WTC11 (cell line): ENCODE measurements at places on chromosomes 7 and 10.

- DNase-seq: no peak
Observed at GRCh38 chr7:138746073-138746472, 44.9 kb upstream of the SVOPL start.

GRCh38 chr10:99981581-99982199, 28.1 kb downstream of the DNMBP start:
- no peak for DNase-seq

DNA sequence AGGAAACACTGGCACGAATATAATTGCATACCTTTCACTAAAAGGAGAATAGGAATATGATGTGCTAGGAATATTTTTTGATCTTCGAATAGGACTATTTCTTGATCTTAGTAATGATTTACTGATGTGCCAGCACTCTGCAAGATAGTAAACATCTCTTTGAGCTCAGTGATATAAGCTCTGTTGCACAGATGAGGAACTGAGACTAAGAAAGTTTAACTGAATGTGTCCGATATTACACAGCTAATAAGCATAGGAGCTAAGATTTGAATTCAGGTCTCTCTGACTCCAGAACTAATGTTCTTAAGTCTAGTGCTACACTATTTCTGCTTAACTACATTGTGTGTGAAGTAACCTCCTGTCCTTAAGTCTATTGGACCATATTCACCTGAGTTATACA, 98.4 kb upstream of the PTPRZ1 start:
- DNase-seq: no peak

GRCh38 chr10:129131457-129132132, 335.4 kb upstream of the MGMT start:
- DNase-seq: no peak

GRCh38 chr10:1520909-1521565, 216.3 kb downstream of the ADARB2 start:
- DNase-seq: no peak

- no peak for DNase-seq
Observed at GRCh38 chr10:86067436-86068050, 299.1 kb downstream of the GRID1 start.

- DNase-seq: no peak
Observed at GRCh38 chr10:76624470-76624869, 1013.1 kb downstream of the KCNMA1 start.

DNA sequence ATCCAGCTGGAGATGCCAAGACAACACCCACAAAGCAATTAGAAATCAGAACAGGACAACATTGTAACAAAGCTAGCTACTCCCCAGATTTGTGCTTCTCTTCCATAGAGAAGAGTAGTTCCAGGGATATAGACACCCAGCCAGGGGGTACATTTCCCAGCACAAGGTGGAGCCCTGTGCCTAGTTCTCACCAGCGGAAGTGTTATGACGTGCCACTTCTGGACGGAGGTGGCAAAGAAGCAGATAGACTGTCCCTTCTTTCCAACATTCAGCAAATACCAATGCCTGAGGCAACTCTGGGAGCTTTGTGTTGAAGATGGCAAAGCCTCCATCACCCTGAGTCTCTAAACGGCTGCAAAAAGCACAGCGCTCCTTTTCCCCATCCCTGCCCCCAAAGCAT, 23.4 kb upstream of the GSAP start:
- DNase-seq: no peak

GRCh38 chr7:32890010-32890792, 1.4 kb downstream of the KBTBD2 start:
- no peak for DNase-seq

GRCh38 chr10:113893570-113893969, 39.1 kb downstream of the NHLRC2 start:
- no peak for DNase-seq

GRCh38 chr10:120460776-120461175, 3.7 kb downstream of the PLPP4 start:
- no peak for DNase-seq

- DNase-seq: no peak
Observed at GRCh38 chr7:21191321-21192073, 236.4 kb upstream of the SP4 start.

- no peak for DNase-seq
Observed at GRCh38 chr7:102918845-102919244, 6.0 kb downstream of the LRRC17 start.

DNA sequence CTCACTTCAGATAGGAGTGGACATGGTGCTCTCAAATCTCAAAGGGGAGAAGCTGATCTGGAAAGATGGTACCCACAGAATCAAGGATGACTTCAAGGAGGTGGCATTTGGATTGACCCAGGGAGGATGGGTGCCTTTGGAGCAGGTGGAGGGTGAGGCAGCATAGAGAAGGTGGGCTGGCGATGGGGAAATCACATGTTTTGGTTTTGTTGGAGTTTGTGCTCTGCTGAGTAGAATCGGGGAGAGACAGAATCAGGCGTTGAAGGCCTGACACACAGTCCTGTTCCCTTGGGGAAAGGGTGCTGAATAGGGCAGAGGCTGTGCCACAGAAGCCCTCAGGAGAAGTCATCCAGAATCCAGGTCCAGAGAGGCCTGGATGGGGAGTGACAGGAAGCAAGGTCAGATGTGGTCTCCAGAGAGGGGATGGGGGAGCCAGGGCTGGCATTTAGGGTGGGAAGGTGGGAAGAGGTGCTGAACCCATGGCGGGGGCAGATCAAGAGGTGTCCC, 291.1 kb downstream of the GLRX3 start:
- DNase-seq: no peak

GRCh38 chr7:135708041-135708440, 19.9 kb downstream of the SLC13A4 start:
- peak; percentile 46 for DNase-seq

- DNase-seq: no peak
Observed at GRCh38 chr7:78055599-78055998, 257.0 kb downstream of the PHTF2 start.

DNA sequence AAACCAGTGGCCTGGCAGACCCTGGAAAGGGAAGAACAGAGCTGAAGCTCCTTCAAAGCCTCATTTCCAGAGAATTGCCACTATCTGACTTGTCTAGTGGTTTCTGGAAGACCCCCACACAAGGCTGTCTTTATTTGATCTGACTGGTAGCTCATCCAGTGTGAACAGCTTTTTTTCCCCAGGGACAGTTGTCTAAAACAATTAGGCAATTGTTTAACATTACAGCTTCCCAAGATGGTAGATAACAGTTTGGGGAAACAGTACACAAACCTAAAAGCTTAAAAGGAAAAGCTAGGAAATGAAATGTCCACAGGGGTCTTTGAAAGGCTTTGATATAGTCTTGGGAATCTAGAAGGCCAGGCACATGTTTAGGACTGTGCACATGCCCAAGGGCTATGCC, 203.4 kb upstream of the CTBP2 start:
- DNase-seq: no peak

DNA sequence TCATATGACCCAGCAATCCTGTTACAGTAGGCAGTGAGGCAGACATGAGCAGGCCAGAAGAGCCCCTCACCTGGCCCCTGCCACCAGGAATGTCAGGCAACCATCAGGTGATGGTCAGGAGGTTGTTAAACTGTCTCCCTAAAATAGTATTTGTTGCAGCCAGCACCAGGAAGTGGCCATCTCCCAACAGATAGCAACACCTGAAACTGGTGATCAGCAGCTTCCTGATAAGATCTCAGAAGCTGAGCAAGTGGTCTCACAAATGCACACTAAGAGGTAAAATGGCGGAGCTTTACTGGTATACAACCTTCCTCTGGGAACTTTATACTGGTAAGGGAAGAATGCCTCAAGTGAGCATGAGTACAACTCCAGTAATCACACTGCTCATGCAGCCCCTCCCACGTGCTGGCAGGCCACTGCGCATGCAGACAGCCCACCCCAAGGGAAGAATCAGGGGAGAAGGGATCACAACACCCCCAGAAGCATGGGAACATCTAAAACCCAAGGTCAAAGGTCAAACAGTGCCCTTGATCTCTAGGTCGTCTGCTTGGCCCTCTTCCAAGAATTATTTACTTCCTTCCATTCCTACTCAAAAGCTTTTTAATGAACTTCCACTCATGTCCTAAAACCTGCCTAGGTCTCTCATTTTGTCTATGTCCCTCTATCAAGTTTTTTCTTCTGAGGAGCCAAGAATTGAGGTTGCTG, 133.5 kb downstream of the DOCK4 start:
- no peak for DNase-seq

GRCh38 chr10:78336402-78336791, 302.7 kb downstream of the RPS24 start:
- no peak for DNase-seq

GRCh38 chr10:71357792-71358265, 38.8 kb downstream of the SLC29A3 start:
- DNase-seq: no peak

DNA sequence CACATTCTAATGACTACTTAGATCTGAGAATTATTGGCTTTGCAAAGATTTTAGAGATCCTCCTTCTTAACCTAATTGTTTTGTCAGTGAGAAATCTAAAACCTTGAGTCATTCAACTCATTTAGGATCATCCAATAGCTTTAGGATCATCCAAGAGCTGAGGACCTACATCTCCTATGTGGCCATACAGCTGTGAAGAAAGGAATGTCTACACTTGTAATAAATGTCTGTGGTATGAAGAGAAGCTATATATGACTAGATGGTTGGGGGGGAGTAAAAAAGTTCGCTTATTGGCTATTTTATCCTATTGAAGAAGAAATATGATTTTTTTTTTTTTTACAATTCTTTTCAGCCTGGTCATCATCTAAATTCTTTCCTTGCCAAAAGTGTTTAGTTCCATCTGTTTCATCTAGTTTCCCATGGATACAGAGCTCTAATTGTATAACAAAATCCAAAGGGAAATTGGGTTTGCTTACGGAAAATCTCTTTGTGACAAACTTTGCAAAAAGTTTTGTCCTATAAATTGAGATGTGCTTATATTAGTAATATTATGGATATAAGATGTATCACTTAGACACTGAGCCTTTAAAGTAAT, 196.7 kb downstream of the PRKG1 start:
- no peak for DNase-seq

- DNase-seq: no peak
Observed at GRCh38 chr7:105261689-105262088, 127.0 kb downstream of the SRPK2 start.

DNA sequence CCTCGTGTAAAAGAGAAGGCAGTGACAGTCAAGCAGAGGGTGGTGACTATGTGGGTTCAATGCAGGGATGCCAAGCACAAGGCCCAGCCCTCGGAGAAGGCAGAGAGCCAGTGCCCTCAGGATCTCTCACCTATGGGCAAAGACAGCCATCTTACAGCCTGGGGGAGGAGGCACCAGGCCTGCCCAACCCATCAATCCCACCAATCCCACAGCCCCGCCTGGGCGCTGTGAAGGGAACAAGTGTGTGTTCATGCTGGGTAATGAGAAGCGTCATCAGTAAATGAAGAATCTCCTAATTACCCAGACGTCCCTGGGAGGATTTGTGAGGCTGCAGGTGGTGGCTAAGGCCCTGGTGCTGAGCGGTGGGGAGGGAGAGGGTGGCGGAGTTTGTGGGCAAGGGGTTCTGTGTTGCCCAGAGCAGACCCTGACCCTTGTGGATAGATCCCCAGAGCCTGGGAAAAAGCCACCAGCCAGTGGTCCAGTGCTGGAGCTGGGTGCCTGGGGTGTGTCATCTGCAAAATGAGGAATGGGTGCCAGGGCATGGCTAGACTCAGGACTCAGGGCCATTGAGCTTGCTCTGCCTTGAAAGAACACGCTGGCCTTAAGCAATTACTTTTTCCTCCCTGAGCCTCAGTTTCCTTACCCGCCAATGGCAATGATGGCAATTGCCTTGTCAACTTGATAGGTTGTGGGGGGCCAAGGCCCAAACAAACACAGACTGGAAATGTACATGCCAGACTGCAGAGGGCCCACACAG, 128.1 kb upstream of the UNC5B start:
- peak; percentile 5 for DNase-seq

- DNase-seq: no peak
Observed at GRCh38 chr7:95904099-95904498, 131.7 kb downstream of the DYNC1I1 start.

DNA sequence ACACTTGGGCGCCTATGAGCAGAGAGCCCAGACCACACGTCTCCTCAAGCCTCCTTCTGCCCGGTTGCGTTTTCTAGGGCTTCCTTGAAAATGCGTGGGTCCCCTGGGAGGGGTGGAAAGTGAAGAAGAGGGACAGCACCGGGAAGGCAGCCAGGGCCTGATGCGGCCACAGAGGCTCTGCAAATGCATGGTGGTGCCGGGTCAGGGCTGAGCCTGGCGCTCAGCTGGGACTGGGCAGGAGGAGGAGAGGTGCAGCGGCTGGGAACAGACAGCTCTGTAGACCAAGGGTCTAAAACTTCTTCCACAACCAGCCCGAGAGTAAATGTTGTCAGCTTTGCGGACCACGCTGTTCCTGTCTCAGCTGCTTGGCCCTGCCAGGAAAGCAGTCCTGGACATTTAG, 1.6 kb downstream of the DPYSL4 start:
- no peak for DNase-seq

DNA sequence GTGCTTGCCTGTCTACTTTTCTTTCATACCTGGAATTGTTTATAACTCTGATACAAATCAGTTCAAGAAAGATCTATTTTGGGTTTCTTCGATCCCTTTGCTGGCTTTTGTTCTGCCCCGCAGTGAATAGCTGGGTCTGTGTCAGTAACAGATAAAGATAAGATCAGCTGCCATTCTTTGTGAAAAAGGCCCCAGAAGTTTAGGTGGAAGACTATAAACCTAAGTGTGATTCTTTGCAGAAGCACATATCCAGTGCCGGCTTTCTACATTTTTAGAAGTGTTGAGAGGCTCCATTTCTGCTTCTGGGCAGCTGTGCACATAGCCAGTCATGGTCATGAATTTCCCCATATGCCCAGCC, 686.4 kb upstream of the C7orf33 start:
- no peak for DNase-seq

- DNase-seq: no peak
Observed at GRCh38 chr7:117550625-117551024, 70.8 kb downstream of the CFTR start.

DNA sequence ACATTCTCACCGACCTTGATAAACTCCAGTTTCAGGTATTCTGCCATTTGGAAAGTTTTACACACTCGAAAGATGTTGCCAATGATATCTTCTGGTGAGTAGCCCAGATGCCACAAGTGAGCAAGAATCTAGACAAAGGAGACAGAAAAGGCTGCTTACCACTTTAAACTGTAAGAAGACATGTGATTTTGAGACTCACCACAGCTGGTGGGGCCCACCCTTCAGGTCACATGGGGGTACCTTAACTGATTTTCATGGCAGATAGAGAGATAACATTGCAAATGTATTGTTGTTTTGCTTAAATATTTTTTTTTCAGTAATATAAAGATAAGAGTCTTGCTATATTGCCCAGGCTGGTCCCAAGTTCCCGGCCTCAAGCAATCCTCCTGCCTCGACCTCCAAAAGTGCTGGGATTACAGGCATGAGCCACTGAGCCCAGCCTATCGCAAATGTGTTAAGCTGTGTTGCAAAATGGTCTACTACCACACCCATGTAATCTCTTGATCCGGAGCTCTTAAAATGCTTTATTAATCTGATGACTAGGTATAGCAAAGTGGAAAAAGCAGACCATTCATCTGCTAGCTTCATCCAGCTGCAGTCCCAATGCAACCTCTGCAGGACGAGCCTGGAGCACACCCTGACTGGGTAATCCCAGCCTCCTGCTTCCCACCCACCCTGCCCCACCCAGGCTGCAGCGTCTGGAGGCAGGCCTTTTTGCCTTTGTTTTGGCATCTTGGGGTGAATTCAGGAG, 18.5 kb downstream of the RFC2 start:
- no peak for DNase-seq
